ENCODE measurements at places on chromosomes 16 and 17.

DNA sequence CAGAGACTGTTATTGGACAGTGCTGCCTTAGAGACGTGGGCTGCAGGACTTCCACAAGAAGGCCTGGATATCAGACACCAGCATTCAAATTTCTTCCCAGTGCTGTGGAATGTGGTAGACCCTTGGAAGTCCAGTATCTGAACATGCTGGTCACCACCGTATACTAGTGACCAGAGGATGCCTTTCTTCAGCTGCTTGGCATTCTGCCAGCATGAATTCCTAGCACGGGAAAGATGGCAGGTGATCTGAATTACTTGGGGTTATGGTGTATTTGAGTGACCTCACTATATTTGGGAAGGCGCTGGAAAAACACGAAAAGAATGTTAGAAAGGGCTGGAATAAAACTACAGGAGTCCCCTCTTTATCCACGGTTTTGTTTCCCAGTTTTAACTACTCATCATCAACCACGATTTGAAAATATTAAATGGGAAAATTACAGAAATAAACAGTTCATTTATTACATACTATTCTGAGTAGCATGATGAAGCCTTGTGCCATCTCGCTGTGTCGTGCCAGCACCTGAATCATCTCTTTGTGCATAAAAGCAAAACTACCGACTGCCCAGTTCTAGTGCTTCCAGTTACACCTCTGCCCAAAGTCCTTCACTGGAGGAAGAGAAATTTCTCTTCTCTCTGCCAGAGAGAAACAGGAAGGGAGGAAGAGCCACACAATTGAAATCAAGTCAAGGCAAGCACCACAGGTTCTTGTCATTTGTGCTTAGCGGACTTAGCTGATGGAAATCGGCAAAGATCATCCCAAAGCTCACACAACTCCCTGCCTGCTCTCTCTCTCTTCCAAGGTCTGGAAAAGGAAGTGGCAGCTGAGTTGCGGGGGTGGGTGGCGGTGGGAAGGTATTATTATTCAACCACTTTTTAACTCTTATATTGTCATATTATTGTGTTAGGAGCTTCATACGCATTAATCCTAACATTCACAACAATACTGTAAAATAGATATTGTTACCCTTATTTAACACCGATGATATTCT, 1.4 kb upstream of the CHST4 start:
- no peak for DNase-seq

DNA sequence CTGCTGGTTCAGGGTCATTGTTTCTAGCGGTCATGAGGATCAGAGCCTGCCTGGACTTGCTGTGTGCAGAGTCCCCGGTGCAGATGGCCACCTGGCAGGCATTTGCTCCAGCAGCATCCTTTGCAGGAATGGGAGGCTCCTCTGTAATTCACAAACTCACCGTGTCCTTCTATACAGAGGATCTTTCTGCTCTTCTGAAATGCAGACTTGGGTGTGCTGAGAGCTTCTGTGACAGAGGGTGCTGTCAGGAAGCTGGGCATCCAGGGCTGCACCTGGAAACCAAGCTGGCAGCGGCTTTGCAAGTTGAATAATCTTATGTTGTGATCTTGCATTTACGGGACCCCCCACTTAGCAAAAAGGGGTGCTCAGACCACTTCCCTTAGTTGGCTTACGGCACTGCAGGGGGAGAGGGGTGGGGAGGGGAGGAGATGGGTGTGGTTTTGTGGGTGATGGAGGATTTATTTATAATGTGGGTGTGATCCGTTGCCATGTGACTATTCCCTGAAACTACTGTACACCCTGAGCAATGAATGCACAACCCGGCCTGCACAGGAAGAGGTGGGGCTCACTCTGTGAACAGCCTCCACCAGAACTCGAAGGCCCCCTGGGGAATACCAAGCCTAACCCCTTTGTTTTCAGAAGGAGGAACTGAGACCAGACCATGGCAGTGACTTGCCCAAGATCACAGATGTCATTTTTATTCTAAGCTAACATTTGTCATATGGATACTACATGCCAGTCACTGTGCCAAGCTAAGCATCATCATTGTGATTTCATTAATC, 178.3 kb downstream of the PRKCB start:
- no peak for DNase-seq

- DNase-seq, result peak; percentile 86
These were observed 3.6 kb downstream of the ZNRF1 start for GRCh38 chr16:75002474-75002873.

DNA sequence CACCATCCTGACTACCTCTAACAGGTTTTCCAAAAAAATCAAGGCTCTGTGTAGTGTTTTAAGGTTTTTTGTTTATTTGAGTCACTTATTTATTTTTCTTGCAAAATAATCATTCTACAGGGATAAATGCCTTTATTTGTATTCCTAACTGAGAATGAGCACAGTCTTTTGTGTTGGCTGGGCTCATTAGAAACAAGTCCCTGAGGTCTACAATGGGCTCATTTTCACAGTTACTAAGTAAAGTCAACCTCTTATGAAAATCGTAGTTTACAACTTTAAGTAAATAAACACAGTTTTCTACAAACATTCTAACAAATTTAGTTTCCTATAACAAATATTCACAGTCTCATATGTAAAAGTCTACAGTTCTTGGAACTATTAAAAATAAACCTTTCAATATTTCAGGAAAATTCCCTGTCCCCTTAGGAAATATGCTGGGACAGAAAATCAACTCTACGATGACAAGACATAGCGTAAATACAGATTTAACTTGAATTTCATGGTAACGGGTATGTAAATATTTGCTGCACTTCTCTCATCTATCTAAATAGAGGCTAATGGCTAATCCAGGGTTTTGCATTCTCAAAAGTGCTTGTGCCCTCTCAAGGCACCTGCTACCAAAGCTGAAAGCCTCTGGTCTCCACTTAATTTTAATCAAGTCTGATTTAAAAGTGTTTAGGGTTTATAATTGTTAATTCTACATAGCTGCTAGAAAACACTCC, 31.5 kb upstream of the CDH5 start:
- DNase-seq, result no peak

GRCh38 chr17:9598661-9599060, 22.2 kb downstream of the CFAP52 start:
- DNase-seq, result no peak

GRCh38 chr16:66093191-66093590, 273.3 kb upstream of the CDH5 start:
- no peak for DNase-seq

- DNase-seq, result no peak
These were observed 31.3 kb upstream of the TEKT1 start for GRCh38 chr17:6862825-6863224.

DNA sequence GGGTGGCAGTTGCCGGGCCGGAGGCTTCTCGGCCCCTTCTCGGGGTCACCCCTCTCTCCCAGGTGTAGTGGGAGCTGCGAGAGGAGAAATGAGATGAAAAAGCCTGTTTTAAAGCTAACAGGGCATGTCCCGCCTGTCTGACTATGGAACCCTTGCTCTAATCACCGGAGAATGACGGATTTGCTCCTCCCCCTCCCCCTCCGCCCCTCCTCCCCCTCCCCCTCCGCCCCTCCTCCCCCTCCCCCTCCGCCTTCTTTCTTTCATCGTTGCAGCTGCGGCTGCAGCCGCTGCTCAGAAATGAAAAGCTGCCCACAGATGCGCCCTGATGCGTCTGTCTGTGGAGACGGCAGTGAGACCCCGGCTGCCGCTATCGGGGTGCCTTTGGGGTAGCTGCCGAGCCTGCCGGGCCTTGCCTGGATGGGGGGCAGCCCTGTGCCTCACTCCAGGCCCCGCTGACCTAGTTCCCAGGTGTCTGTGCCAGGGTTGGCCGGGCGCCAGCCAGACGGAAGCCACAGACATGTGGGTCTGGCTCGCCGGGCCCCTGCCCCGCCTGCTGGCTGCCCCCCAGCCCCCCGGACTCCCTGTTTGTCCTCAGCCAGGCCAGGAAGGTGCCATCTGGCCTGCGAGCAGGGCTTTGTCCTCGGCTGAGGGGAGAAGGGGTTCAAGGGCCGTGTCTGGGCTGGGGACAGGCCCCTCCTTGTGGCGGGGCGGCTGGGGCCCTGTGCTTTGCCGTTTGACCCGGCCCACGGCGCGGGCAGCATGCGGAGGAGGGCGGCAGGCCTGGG, 37.7 kb downstream of the GINS2 start:
- DNase-seq, result no peak

- DNase-seq, result no peak
These were observed 12.0 kb downstream of the SNN start for GRCh38 chr16:11679941-11680911.

DNA sequence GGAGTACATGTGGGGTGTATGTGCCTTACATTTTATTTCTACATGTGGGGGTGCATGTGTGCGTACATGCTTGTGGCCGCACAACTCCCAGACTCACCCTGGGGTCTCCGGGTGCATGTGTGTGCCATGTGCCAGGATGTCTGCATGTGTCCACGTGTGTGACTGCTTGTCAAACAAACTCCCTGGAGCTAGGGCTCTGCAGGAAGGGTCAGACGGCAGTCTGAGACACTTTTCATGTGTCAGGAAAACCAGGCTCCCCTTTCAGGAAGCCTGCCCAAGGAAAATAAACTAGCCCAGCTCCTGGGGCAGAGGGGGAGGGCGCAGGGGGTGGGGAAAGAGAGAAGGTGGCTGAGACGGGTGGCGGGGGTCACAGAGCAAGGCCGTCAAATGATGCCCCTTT, 44.7 kb downstream of the FZD2 start:
- DNase-seq, result no peak
